ENCODE measurements at places on chromosomes 3 and 15.
A peak's percentile ranks its signal among the peaks of the same experiment; 100 is the strongest.

DNA sequence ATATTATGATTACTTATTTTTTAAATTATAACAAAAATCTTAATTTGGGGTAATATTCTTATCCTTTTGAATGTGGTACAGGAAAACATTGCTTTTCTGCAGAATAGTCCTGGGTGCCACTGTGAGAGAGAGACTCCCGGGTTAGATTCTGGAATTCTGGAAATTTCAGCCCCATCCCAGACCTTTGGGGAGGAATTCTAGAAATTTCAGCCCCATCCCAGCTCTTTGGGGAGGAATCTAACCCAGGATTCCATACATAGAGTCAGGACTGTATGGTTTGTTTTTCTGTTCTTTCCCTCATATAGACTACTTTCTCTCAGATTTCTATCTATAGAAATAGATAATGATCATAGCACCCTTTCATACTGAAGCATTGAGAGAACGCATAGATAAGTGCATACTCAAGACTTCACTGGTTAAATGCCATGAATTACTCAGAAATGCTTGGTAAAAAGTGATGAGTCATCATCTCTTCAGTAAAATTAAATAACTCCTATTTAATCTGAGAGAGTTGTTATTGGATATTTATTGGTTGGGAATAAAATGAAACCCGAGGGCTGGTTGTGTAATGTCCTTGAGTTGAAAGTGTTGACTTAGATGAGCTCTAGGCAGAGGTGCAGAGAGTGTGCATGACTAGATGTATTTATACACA is 8.3 kb downstream of the EIF2AK4 start:
- DNase-seq: no peak

GRCh38 chr3:16262174-16262573 is 2.6 kb downstream of the DPH3 start:
- peak; percentile 51 for DNase-seq

DNA sequence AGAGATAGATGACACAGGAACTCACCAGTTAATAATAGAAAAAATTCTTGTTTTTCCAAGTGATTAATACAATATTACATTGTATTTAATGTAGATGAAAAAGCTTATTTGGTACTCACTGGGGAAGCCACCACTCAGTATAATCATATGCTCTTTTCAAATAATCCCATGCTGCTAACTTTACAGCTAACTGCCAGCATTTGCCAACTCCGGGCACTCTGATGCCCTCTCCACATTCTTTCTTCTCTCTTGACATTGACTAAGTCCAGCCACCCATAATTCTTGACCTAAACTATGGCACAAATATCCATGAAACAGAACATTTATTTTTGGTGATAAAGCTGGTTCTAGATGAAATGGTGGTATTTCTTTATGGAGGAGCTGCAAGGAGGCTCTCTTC is 384.9 kb downstream of the ZBTB20 start:
- DNase-seq: no peak

DNA sequence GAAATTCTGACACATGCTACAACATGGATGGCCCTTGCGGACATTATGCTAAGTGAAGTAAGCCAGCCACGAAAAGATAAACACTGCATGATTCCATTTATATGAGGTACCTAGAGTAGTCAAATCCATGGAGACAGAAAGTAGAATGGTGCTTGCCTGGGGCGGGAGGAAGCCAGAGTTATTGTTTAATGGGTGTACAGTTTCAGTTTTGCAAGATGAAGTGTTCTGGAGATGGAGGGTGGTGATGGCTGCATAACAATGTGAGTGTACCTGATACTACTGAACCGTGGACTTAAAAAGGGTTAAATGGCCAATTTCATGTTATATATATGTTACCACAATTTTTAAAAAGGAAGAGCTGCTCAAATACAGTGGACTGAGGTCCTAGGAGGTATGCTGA is 66.9 kb downstream of the SEMA5B start:
- DNase-seq: no peak

- DNase-seq: peak; percentile 45
Observed at GRCh38 chr15:52682781-52683180, 3.6 kb upstream of the ATOSA start.

GRCh38 chr3:190205739-190206138 is 85.0 kb upstream of the P3H2 start:
- peak; percentile 86 for DNase-seq

All from inflammatory macrophage (primary cell).